ENCODE measurements at places on chromosomes 7 and 10. TPM values are rescaled to one million over a fixed set of nuclear protein-coding genes. Genes with fewer than 3 reads are reported as not detected.

DNA sequence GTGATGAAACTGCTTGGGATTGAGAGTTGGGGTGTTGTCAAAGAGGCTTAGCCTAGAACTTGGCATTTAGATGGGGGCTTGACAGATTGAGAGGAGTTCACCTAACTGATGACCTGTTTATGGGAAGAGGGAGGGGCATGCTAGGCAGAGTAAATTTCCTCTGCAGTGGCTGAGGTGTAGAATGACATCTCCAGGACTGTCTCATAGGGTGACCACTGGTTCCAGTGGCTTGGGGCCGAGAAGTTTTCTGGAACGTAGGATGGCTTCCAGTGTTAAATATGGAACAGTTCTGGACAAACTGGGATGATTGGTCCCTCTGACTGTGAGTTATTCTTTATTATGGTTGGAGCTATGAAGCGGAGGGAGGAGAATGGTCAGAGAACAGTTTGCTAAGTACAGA is 186.4 kb downstream of the PLXDC2 start:
- no peak for DNase-seq

GRCh38 chr10:59072038-59072437 is 104.4 kb upstream of the PHYHIPL start:
- DNase-seq: peak; percentile 56

GRCh38 chr7:47720141-47720906 is 138.4 kb upstream of the TNS3 start:
- DNase-seq: no peak

DNA sequence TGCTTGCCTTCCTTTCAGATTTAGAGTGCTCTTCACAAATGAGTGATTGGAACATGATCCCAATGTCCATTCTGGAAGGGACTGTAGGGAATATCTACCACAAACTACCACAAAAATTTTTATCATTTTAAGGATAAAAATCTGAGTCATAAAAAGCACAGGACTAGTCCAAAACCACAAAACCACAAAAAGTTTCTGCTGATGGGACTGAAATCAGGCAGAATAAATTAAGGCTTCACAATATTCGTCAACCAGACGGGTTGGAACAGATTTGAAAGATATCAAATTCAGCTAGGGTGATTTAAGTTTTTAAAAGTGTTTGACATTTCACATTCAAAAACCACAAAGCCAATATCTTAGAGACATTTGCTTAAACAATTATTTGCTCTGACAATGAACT is 100.1 kb upstream of the PTN start:
- DNase-seq: no peak

- DNase-seq: no peak
Measured at GRCh38 chr7:132604121-132604520, 27.9 kb upstream of the PLXNA4 start.

DNA sequence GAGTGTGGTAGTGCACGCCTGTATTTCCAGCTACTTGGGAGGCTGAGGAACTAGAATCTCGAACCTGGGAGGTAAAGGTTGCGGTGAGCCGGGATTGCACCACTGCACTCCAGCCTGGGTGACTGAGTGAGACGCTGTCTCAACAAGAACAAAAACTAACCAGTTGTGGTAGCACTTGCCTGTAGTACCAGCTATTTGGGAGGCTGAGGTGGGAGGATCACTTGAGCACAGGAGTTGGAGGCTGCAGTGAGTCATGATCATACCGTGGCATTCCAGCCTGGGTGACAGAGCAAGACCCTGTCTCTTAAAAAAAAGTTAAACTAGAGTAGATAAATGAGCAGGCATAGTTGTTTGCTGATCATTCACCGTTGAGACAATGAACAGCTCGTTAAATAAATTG is 48.9 kb downstream of the CUX1 start:
- no peak for DNase-seq

DNA sequence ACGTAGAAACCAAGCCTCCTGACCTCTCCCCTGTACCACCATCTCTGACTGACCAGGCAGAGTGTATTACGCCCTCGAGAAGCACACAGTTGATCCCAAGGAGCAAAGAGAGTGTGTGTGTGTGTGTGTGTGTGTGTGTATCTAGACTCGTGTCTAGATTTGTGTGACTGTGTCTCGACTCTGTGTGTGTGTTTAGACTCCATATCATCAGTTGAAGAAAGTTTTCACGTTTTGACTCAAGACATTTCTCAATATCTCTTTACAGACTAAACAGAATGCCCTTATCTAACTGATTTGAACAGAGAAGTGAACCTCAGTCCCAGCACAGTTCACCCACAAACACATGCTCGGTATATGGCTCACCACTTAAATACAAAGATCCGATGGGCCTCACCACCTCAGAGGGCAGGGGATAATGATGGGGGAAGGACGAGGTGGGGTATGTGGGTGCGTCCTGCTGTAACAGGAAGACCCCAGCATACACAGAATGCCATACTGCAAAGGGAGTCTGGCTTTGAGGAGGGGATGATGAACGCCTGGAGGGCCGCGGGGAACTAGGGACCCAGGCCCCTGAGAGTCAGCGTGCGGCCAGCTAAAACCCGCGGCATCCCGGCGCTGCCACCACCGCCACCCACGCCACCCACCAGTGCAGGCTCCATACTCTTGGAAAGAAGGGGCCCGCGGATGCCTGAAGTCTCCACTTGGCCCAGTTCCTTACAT is 780 bp downstream of the ALDH18A1 start:
- DNase-seq: no peak

DNA sequence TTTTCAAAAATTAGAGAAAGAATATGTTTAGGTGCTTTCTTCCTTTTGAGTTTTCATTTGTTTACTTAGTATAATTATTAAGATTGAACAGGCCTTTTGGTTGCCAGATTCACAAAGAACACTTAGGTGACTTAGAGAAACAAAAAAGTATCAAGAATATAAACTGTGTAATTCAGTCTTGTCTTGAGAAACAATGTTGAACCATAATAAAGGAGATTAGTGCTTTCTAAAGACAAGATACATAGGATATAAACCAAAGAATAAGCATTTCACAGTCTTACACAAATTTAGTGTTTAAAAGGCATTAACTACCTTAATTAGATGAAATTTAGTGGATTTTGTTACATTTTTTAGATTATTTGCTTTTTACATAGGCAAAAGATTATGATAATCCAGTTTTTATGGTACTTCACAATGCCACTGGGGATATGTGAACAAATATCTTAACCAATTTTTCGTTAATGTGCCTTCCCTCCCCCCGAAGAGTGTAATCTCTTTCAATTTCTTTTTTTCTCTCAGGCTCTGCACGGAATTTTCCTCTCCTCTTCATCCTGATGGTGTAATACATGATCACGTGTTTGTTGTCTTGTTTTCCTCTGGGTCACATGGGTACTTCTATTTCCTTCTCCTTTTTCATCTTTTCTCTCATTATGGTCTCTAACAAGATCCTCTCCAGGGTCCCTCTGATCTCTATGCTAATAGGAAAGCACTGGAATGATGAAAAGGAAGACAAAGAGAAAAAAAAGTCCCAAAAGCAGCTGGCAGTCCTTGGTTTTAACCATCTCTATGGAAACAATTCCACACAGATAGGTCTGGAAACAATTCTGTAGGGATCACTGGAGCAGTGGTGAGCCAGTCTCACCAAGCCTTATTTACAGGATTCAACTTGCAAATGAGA is 3.7 kb upstream of the HNRNPH3 start:
- DNase-seq: peak; percentile 62

- no peak for DNase-seq
Measured at GRCh38 chr7:102111061-102112041, 175.3 kb upstream of the SH2B2 start.

DNA sequence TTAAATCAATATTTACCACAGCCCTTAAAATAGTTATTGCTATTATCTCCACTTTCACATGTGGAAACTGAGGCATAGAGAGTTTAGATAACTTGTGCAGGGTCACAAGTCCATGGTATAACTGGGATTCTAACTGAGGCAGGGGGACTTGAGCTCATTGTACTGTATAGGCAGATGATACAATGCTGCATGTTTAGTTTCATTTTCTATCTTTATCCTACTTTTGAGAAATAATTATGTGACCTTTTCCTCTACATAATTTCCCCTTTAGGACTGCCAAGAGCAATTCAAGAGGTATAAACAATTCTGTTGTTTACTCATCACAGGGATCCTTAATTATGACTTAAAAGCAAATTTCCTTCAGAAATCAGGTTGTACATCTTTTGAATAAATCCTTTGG is 193.1 kb downstream of the SUGCT start:
- no peak for DNase-seq

DNA sequence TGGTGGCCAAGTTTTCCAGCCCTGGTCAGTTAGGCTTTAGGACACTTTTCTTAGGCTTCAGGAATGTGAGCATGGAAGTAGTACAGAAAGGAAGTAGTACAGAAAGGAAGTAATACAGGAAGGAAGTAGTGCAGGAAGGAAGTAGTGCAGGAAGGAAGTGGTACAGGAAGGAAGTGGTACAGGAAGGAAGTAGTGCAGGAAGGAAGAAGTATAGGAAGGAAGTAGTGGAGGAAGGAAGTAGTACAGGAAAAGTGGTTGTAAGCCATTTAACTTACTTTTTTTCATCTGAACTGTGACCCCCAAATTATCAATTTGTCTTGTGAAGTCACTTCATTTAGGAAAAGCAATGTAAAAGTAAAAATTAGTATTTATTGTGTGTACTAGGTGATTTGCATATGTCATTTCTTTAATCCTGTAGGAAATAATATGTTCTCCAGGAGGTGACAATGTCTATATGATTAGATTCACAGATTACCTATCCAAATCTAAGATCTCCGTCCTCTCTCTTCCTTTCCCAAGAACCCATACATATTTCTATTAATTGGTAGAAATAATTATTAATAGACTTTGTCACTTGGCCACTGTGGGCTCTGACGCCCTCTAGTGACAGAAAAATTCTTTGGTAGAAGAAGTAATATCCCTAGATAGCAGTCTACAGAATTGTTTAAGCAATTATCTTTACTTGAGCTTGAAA is 3.9 kb upstream of the FAS start:
- no peak for DNase-seq

The MALRD1 gene
- total RNA-seq: 0.06 TPM

The TMEM225B gene
- total RNA-seq: 0.43 TPM

The UNCX gene
- total RNA-seq: 0.65 TPM

The TUBB8 gene
- 0.29 TPM for total RNA-seq

The TAS2R4 gene
- 0.14 TPM for total RNA-seq

The RELN gene
- 1.2 TPM for total RNA-seq

The LRRN3 gene
- not detected for total RNA-seq

The GBX1 gene
- not detected for total RNA-seq

The PARD3 gene
- 70.5 TPM for total RNA-seq

Data from epithelial cell of proximal tubule (primary cell).